ENCODE measurements at places on chromosomes 5 and 9. TPM values are rescaled to one million over a fixed set of nuclear protein-coding genes. Genes with fewer than 3 reads are reported as not detected.

Gene P4HA2
- total RNA-seq, result 0.18 TPM

DNA sequence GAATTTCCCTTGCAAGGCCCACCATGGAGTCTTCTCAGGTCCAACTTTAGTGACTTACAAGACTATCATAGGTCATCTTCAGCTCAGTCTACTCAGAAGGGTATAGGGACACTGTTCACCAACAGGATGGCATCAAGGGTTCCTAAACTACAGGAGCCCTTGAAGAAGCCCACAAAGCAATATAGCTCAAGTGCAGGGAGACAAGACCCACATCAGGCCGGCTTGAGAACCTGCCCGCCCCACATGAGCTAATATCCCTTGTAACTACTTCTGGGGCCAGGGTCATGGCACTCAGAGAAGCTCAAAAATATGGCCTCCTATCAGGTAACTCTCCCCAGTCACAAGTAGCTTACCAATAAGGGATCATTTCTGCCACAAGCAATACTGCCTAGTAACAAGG is 249.9 kb downstream of the CDK5RAP2 start:
- no peak for DNase-seq

- DNase-seq, result no peak
Observed at GRCh38 chr9:13688990-13689600, 409.6 kb upstream of the MPDZ start.

GRCh38 chr9:137702615-137703379 is 84.0 kb downstream of the EHMT1 start:
- no peak for DNase-seq

- DNase-seq, result no peak
Observed at GRCh38 chr5:55597014-55597981, 62.5 kb upstream of the PLPP1 start.

Gene PTRH1
- 10.6 TPM for total RNA-seq

Gene SLC34A1
- total RNA-seq, result not detected

Gene TMEM215
- total RNA-seq, result not detected

- DNase-seq, result no peak
Observed at GRCh38 chr5:109703829-109704228, 14.1 kb downstream of the MAN2A1 start.

GRCh38 chr5:110547495-110547894 is 179.0 kb downstream of the TMEM232 start:
- DNase-seq, result no peak

Gene DMRT3
- total RNA-seq, result not detected

DNA sequence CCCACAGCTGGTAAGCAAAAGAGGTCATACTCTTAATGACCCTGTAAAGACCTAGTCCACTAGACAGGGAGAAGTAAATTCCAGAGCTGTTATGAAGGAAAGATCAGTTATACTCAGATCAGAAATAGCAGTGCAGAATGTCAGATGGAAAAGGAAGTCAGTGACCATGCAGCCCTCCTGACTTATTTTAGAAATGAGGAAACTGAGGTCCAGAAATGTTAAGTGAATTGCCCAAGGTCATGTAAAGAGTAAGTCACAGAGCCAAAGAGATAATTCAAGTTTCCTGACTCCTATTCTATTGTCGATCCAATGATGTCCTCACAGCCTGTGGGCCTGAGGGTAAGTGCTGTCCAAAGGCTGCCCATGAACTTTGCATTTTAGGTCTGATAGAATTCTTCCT is 214.9 kb upstream of the IL12B start:
- no peak for DNase-seq

GRCh38 chr9:109627042-109627441 is 128.9 kb upstream of the PTPN3 start:
- DNase-seq, result no peak

GRCh38 chr5:30736669-30737068 is 456.8 kb upstream of the CDH6 start:
- DNase-seq, result no peak

- DNase-seq, result no peak
Observed at GRCh38 chr9:109699019-109699418, 81.0 kb upstream of the PALM2AKAP2 start.

Gene CER1
- total RNA-seq, result not detected

Measured in Karpas-422 (cell line).